ENCODE measurements at places on chromosomes 11 and 22.

DNA sequence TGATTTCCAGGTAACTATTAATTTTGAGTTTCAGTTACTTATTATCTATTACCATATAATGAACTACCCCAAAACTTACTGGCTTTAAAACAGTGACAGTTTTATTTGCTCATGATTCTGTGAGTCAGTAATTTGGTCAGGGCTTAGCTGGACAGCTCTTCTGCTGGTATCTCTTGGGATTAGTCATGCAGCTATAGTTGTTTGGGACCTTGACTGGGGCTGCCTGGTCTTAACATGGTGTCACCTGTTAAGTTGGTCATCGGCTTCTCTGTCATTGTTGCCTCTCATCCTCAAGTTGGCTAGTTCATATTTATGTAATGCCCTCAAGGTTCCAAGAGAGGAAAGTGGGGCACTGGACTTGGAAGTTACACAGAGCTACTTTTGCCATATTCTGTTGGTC lies 177.5 kb downstream of the TMEM135 start:
- no peak for DNase-seq

DNA sequence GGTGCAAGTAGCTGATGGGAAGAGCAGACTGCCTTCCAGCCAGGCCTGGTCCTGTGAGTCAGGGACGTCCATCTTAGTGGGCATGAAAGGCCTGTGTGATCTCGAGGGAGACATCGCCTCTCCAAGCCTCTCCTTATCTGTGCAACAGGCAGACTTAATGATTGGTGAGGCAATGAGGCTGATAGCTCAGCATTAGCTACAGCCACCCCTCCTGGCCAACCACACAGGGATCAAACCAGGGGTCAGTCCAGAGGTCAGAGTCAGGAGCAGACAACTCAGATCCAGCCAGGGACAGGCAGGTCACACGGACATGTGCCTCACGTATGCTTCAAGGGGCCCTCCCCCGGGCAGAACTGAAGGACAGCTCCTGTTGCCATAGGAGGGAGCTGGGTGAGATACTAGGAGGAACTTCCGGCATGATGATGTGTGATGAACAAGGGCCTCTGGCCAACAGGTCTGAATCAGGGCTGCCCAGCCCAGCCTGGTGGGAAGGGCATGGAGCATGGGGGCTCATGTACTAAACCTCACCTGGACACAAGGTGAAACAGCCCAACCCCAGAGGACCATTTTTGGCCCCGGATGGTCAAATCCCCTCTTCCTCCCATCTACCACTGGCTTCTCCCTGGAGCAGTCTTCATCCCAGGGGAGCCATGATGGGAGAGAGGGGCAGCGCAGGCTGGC lies 2.8 kb upstream of the APOC3 start:
- DNase-seq, result no peak

GRCh38 chr11:96061730-96062129 lies 137.8 kb upstream of the MTMR2 start:
- no peak for DNase-seq

DNA sequence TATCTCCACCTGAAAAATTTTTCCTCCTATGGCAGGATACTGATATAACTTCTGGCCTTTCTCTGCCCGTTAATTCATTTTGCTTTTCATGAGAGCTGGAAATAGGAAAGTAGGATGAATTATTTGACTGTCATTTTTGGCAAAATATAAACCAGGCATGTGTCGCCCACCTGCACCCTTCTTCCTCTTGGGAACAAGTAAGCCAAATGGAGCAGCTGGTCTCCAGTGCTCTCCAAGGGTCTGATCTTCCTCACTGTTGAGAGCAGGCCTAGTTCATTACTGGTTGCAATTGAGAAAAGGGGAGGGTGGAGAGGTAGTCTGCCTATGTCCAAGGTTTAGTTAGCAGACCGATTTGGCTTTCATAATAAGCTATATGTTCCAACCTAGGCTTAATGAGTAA lies 582.2 kb downstream of the DLG2 start:
- peak; percentile 77 for DNase-seq
